T-helper 2 cell (primary cell): ENCODE measurements at places on chromosomes 3 and 15.

GRCh38 chr3:100467133-100467532 is 25.3 kb upstream of the TMEM45A start:
- DNase-seq = no peak

DNA sequence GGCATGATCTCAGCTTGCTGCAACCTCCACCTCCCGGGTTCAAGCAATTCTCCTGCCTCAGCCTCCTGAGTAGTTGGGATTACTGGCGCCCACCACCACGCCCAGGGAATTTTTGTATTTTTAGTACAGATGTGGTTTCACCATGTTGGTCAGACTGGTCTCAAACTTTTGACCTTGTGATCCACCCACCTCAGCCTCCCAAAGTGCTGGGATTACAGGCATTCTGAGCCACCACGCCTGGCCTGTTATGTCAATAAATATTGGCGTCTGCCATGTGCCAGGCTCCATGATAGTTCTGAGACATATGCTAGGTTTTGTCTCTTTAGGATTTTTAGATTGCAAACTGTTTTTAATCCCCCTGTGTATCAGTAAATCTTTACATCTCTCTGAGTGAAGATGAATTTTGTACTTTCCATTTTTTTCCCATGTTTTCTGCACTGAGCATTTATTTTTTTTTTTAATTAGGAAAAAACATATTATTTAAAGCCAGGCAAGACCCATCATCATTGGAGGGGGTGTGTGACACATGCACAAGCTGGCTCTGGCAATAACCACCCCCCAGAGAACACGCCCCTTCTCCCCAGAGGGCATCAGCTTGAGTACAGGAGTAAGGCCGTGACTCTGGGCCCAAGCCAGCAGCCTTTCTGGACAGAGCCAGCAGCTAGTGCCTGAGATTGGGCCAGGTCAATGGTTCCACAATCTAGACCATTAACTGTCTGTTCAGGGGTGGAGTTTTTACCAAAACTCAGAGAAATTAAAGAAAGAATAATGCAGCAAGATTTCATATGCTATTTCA is 51.0 kb upstream of the ATP1B3 start:
- no peak for DNase-seq

DNA sequence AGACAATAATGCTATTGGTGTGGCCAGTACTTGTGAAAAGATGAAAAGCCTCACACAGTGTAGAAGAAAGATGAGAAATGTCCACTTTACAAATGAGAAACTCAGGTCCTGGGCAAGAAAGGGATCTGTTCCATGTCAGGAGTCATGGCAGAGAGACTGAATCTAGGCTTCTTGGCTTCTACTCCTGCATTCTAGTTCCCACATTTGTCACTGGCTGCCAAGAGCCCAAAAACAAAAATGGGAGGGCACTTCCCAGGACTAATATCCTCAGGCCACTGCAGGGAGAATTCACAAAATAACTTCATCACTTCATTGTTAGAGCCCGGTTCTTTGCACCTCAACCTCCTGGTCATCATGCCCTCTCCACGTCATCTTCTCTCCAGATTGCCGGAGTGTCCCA is 337.5 kb downstream of the NTRK3 start:
- no peak for DNase-seq

DNA sequence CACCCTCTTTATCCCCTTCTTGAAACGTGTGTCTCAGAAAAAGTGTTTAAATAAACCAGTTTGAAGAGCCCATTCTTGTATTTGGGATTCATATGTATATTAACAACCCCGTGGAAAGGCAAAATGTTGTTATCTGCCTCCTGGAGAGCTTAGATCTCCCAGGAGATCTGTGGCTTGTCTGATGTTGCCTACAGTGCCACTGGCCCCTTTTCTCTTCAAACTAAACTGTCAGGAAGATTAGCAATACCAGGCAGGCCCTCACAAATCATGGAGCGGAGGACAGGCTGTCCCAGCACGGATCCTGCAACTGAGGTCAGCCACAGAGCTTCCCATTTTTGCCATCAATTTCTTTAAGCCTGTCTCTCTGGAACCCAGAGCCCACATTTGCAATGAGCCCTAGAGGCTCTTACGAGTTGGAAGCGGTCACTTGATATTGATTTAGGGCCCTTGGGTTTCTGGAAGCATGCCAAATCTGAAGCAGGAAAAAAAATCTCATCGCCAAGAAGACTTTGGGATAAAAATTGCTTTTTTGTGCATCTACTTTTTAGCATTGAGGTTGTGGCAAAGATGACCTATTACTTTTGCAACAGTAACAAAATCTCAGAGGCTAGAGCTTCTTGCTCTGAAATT is 234.1 kb downstream of the OPA1 start:
- no peak for DNase-seq

GRCh38 chr3:173301647-173302046 is 95.9 kb upstream of the NLGN1 start:
- no peak for DNase-seq

GRCh38 chr15:31089368-31090047 is 12.0 kb downstream of the TRPM1 start:
- DNase-seq = no peak

DNA sequence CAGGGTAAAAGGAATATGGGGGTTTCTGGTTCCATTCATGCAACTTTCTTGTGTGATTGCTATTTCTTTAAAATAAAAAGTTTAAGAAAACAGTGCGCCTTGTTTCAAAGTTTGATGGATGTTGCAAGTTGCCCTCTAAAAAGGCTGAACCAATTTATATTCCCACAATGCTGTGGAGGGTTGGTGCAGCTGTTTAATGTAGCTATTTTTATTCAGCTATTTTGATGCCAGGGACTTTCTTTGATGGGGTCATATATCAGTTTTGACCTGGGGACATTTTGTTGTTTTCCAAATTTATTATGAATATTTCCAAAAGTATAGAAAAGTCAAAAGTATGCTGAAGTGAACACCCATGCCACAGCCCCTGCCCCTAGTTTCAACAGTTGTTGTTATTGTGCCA is 20.5 kb downstream of the EPHB1 start:
- no peak for DNase-seq

- DNase-seq = no peak
These were observed 26.8 kb upstream of the OCA2 start for GRCh38 chr15:28125673-28126651.

DNA sequence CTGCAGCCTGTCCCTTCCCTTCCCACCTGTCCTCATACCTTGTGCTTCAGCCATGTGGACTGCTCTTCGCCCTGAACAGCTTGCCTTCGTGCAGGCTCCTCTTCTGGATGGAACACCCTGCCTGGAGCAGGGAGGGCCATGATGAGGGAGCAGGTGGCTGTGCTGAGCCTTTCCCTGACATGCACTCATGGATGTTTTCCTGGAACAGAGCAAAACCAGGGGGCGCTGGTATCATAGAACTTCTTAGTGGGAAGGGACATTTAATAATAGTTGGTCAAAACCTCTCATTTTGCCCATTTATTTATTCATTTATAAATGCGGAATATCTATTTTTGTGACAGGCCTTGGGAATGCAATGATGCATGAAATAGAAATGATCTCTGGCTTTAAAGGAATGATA is 149.3 kb downstream of the CACNA1D start:
- no peak for DNase-seq

- no peak for DNase-seq
These were observed 95.0 kb downstream of the ANP32A start for GRCh38 chr15:68725736-68726135.

- DNase-seq = no peak
These were observed 1.0 kb downstream of the SEMA3B start for GRCh38 chr3:50269977-50270413.

- DNase-seq = no peak
These were observed 609 bp upstream of the TBC1D23 start for GRCh38 chr3:100260081-100260684.

GRCh38 chr3:195828762-195829161 is 17.0 kb upstream of the MUC4 start:
- no peak for DNase-seq

GRCh38 chr3:162092751-162093150 is 596.1 kb downstream of the OTOL1 start:
- no peak for DNase-seq

DNA sequence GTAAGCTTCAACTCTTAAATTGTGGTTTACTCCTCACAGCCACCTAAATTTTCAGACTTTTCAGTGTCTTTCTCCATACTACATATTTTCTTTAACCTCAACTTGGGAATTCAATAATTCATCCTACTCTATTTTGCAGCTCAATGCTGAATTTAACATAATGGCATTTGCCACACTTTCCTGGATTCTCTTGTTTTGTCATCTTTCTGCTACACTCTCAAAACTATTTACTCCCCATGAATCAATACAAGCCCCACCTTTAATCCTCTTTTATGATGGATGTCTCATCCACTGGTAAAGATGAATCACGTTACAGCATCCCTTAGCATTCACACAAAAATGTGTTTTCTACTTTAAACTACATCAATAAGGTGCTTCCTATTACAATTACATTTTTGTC is 19.6 kb upstream of the CHMP2B start:
- DNase-seq = no peak

DNA sequence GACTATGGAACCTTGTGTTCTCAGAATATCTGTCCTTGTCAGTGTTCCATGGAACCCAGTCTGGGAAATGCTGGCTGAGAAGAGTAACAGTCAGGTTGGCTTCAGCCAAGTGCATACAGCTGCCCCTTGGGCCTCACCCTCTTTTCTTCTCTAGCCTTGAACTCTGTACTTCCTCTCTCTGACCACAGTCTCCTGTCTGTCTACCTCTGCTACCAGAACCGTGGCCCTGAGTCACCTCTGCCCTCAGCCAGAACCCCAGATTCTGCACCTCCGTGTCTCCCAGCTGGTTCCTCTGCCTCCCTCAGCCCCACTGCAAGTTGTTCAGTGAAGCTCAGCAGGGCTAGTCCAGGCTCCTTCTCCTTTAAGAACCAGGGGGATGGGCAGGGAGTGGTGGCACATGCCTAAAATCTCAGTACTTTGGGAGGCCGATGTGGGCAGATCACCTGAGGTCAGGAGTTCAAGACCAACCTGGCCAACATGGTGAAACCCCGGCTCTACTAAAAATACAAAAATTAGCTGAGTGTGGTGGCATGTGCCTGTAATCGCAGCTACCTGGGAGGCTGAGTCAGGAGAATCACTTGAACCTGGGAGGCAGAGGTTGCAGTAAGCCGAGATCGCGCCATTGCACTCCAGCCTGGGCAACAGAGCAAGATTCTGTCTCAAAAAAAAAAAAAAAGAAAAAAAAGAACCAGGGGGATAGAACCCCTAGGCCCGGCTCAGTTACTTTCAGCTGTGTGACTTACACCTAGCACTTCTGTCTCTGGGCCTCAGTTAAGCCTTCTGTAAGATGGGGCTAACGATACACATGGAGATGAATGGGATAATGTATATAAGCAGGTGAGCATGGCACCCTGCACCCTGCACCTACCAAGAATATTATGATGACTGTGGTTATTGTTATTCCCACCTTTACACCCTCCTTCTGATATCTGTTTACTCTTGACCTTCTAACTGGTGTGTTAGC is 24.3 kb upstream of the TATDN2 start:
- DNase-seq = peak; percentile 56

DNA sequence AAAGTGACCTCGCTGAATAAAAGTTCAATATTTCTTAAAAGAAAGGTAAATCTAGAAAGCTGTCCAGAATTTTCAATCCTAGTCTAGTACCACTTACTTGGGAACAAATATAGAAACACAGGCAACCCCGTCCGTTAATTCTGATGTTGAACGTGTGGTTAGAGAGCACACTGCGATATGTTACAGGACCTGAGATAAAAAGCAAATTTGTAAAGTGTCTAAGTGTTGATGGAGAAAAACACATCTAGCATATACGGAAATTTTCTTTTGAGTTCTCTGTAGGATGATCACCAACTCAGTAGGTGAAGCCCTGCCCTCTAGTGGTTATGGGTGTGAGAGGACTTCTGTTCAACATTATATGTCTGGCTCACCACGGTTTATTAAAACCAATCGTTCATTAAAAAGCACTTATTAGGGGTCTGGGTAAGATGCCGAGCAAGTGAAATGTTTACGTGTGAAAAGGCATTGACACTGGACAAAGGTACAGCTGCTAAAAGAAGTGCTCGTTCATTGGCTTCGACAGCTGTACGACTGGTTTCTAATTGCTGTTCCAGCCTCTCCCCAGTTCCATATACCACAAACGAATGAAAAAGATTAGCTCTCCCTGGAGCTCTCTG is 1.0 kb upstream of the ATP2C1 start:
- DNase-seq = no peak

DNA sequence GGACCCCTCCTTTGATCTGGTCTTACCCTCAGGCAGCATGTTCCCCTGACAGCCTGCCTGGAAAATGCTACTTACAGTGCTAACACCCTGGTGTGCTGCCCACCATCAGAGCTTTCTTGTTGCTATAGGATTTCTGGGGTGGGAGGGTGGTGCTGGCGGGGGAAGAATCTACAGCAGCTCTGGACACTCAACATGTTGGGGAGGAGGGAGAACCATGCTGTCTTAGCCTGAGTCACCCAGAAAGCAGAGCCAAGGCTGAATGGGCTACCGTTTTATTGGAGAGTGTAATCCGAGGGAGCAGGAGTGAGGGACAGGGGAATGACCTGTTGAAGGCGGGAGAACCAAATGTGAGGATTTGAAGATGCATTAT is 45.6 kb downstream of the MFSD1 start:
- no peak for DNase-seq

GRCh38 chr15:59906046-59906445 is 98.1 kb upstream of the FOXB1 start:
- DNase-seq = no peak

- DNase-seq = peak; percentile 34
These were observed 206.1 kb downstream of the TIGIT start for GRCh38 chr3:114499976-114500375.

DNA sequence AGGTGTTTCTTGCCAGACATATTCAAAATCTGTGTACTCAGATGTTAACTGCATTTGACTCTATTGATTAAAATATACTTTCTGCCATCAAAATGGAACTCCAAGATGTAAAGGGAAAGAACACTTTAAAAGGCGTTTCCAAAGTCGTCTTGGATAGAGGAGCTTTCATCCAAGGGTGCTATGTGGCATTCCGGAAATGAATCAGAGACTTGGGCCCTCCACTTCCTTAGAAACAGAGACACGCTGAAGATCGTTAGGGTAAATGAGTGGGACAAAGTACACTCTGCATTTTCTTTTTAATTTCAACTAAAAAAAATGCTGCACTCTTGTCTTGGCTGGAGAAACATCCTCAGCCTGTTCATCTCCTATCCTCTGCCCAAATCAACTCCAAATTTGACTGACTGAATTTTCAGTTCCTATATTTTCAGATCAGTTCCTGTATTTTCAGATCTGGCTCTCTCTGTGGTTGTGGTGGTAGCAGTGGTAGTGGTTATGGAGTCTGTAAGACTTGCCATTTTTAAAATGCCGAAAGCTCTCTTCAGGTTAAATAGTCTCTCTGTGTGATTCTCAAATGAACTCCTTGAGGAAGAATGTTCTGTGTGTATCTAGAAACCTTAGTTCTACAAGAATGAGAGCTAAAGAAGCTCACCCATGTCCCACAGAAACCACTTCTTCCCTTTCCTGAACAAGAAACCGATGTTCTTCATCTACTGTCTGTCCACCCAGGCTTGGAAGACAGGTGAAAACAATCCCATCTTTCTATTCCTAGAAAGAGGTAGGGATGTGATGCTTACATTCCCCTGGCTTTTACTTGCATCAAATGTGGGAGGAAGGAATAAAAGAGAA is 156.8 kb upstream of the ICE2 start:
- DNase-seq = no peak

- DNase-seq = no peak
These were observed 422.6 kb downstream of the FOXP1 start for GRCh38 chr3:71160785-71161546.

- no peak for DNase-seq
These were observed 64.7 kb upstream of the XCR1 start for GRCh38 chr3:46091741-46092701.

GRCh38 chr3:136831461-136831860 is 12.5 kb downstream of the SLC35G2 start:
- no peak for DNase-seq

- DNase-seq = no peak
These were observed 103.5 kb downstream of the ITPR1 start for GRCh38 chr3:4596612-4597011.
